ENCODE measurements at places on chromosomes 4 and X.

- DNase-seq = no peak
Observed at GRCh38 chr4:145626623-145626982, 7.4 kb downstream of the MMAA start.

DNA sequence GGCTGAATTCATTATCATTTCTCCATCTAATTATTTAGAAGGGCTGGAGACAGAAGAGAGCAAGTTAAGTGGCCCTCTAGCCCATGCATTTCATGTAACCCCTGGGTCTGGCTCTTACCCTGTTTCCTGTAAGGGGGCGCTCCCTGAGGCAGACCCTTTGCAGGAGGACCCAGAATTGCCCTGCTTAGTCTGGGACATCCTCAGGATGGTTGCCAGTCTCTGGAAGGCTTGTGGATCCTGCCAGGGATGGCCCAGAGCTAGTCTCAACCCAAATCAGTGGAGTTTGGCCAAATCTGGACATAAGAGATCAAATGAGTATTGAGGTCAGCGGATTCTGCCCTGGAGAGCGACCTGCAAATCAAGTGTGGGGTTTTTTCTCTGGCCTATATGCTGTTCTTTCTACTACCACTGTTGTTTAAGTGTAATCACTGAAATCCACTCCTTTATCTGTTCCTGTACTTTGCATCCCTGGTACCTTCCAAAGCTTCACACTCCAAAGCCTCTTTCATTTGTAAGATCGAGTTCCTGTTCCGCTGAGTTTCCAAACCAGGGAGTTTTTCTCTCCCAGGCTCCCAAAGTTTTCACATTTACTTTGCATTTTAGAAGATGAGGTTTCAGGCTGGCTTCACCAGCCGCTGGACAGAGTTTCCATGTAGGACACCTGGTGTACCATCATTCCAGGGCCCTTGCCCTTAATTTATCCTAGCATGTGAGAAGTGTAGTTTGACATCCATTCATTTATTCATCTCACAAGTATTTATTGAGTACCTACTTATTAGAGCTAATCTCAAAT lies 6.3 kb downstream of the KLF3 start:
- no peak for DNase-seq

DNA sequence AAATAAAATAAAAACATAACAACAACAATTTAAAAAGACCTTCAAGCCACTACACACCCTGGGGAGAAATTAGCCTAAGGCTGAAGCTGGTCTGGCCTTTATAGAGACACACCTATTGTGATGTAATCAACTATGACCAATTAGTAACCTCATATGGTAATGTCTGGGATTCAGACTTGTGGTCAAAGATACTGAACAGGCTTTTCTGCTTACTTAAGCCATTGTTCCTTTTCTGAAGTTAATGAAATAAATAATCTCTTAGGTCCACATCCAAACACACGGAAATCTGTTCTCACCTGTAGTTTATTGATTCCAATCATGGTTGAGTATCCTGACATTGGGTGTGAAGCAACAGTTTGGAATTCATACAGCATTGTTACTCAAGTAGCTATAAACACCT lies 152.5 kb downstream of the PLS3 start:
- no peak for DNase-seq

GRCh38 chr4:27428661-27429060 lies 568.0 kb downstream of the STIM2 start:
- no peak for DNase-seq

All from AG08395 (cell line).